Common myeloid progenitor, CD34-positive (primary cell): ENCODE measurements at places on chromosomes 3 and 15.
A peak's percentile ranks its signal among the peaks of the same experiment; 100 is the strongest.

GRCh38 chr15:93943586-93943985, 287.8 kb upstream of the MCTP2 start:
- DNase-seq: peak; percentile 31

- DNase-seq: no peak
Measured at GRCh38 chr15:68654786-68655560, 76.2 kb downstream of the CORO2B start.

- no peak for DNase-seq
Measured at GRCh38 chr3:62686503-62687294, 188.5 kb downstream of the CADPS start.

DNA sequence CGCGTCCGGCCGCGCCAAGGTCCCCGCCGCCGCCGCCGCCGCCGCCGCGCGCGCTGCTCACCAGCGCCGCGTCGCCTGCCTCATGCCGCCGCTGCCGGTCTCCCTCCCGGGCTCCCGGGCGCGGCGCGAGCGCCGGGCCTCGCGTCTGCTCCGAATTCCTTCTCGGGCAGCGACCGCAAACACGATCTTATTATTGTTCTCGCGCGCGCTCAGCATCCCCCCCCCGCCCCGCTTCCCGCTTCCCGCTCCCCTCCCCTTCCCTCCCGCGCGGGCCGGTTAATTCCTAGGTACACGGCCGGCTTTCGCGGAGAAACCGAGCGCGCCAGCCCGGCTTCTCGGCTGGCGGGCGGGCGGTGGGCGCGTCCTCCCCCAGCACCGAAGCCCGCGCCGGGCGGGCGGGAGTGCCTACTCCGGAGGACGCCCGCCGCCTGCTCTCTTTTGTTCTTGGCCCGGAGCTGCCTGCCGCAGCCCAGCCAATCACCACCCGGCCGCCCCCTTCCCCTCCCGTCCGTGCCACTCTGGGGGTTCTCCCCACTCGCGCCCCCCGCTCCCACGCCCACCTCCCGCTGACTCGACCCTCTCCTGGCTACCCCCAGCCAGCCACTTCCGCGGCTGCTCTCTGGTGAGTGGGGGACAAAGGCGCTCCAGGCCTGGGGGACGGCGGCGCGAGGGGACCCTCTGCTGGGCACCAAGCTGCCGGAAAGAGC, at the start of gene HDGFL3:
HDGFL3 (minus strand) TSS at position 164 of the 707 bp plus-strand sequence. CDS start 409 bp downstream, outside the sequence.
- peak; percentile 57 for DNase-seq

DNA sequence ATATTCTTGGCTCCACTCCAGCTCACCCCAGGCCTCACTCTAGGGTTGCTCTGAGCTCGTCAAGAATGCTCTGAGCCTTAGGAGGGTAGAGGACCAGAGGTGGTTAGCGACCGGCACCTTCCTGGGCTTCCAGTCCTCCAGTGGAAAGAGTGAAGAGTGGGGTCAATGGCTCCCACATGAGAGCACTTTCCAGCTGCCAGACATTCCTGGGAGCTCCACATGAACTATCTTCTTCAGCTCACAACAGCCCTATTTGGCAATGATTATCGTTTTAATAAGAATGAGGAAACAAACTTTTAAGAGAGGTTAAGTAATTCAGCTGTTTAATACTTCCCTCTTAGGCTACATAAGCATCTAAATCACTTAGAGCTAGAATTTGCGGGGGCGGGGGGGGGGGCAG, 139.3 kb downstream of the STT3B start:
- no peak for DNase-seq

DNA sequence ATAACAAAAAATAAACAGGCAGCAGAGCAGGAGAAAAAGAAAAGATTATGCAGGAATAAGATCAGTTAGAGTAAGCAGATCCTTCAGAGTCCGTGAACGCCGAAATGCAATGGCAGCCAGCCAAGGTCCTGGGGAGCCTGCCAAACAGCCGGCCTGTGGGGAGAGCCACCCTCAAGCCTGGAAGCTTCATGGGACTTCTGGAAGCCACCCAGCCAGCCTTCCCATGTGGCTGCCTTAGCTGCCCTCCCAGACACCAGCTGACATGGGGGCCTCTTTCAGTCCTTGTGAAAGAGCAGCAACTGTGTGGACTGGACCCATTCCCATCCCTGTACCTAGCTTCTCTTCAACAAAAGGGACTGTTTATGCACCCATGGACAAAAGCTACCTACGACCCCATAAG, 64.9 kb upstream of the RAD18 start:
- DNase-seq: no peak

DNA sequence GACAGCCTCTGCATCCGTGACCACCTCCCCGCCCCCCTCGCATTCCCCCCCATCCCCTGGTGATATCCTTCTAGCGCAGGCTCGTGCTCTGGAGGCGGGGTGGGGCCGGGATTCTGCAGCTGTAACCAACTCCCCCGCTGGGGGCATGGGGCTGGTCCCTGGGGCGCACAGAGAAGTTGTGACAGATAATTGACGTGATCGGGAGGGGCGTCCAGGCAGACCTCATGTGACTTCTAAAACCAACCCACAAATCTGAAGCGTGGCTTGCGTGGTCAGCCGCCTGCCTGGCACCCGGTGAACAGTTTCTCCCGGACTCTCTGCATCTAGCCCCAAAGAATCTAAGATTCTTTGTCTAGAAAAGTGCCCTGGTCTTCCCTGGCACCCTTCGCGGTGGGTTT, 100.6 kb upstream of the IGF1R start:
- peak; percentile 41 for DNase-seq

- no peak for DNase-seq
Measured at GRCh38 chr15:41690636-41691035, 30.4 kb downstream of the MGA start.

DNA sequence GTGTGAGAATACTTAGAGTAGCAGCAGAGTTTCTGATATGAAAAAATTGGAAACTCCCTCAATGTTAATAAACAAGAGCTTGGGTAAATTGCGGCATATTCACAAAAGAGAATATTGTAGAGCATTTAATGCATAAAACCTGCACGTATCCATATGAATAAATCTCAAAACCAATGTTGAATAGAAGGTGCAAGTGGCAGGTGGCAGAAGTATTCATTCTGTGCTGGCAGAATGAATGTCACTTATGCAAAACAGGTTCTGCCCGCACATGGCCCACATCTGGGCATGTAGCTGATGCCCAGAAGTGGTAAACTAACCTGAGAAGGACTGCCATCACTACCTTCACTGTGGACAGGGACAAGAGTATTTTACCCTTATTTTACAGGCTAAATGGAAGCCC, 14.1 kb upstream of the PRSS50 start:
- DNase-seq: no peak

GRCh38 chr15:90959894-90960293, 5.2 kb downstream of the RCCD1 start:
- no peak for DNase-seq

DNA sequence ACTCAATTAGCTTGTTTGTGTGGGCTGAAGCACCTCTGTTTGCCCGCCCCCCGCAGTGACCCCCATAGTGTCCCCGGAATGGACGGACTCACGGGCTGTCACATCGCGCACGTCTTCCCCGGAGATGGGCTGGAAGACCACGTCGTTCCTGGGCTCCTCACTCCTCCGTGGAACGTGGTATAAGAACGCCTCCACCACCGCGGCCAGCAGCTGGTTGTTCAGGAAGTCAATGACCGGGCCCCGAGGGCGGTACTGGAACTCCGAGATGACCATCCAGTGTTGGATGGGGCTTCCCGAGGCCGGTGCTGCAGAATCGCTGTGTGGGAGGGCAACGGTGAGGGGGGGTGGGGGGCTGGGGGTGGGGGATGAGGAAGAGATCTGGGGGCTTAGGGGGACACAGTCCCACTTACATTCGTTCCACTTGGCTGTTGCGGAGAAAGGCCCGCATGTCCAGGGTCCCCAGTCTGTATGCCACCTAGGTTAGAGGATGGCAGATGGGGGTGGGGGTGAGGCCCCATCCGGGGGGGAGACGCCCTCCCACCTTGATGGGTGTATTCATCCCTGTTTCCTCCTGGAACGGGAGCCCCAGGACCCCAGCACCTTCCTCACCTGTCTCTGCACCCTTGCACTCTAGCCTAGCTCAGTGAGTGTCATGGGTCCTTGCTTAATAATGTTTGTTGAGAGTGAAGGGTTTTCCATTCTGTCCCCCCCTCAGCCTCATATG, 30.2 kb downstream of the MUC20 start:
- no peak for DNase-seq

DNA sequence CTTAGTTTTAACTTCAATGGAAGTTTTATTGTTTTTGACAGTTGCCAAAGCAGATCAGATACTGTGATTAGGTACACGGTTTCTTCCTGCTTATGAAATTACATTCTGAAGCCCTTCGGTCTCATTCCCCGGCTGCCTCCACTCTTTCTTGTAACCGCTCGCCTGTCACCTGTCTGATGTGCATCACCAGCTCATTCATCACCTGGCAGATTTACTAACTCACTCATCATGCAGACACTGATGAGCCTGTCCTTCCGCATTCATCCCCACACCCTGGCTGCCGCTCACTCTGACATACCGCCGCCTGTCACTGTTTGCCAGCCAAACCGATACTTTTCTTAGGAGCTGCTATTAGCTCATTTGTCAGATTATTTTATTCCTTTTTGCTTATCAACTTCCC, 82.8 kb upstream of the NSMCE3 start:
- no peak for DNase-seq

- DNase-seq: no peak
Measured at GRCh38 chr3:147119989-147120388, 286.4 kb downstream of the ZIC4 start.

- DNase-seq: peak; percentile 100
Measured at GRCh38 chr3:15601399-15602145, at the start of the genes BTD and HACL1. Gene BTD (plus strand): TSS chr3:15601745. CDS start chr3:15635440, 33,695 bp downstream. Gene HACL1 (minus strand): TSS chr3:15601569. CDS start chr3:15601463, 106 bp downstream.

DNA sequence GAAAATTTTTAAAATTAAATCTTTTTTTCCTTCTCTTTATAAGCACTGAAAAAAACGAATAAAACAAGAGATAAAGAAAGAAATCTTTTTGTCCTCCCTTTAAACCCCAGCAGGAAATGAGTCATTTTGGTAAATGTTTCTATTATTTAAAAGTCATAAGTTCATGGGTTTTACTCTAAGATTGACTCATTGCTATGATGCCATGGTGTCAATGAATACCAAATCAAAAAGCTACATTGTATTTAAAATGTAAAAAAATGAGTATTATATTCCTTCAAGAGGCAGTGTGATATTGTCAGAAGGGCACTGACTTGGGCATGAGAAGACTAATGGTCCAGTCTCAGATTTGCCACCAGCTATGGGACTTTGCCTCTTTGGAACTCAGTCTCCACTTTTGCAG, 303.4 kb upstream of the DNAJC19 start:
- no peak for DNase-seq

DNA sequence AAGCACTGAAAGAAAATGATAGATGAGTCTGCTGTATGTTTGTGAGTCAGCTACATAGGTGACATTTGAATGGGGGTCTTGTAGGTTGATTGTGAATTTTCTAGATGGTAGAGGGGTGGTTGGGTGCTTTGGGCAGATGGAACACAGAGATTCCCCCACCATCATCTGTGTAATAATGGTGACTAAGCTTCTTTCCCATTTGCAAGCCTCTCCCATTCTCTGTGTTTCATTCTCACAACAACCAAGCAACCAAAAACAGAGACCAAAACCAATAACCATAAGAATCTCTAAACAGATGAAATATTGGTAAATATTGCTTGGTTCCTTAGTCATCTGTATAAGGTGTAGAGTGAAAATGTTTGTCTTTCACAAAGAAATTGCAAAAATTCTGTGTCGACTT, 17.8 kb upstream of the UTS2B start:
- no peak for DNase-seq

DNA sequence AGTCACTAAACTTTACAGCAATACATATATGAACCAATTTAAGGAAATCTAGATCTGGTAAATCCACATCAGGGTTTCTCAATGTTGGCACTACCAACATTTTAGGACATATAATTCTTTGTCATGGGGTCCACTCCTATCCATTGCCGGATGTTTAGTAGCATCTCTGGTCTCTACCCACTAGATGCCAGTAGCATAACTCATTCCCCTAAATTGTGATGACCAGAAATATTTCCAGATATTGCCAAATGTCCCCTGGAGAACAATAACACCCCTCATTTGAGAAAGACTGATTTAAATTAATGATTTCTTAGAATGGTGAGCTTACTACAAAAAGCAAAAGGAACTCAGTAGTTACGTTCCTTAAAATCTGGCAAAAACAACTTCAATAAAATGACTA, 23.1 kb upstream of the ANKRD28 start:
- no peak for DNase-seq

DNA sequence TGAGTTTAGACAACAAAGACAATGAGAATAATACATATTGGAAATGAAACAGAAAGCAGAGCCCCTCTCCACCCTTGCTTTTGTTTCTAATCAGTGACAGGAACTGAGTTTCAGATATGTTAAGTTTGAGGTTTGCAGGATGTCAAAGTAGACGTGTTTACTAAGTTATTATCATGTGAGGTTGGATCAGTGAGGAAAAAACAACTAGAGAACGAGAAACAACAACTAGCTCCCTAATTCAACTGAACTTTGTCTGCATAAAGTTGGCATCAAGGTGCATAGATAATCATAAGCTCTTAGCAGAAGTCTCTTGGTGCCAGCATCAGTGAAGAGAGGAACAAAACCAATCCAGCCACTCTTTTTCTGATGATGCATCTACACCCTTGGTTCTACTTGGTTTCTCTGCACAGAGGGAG, 491.1 kb upstream of the NR2F2 start:
- DNase-seq: peak; percentile 19

- DNase-seq: no peak
Measured at GRCh38 chr15:69909719-69910444, 187.8 kb downstream of the TLE3 start.

GRCh38 chr3:174219738-174220137, 639.4 kb upstream of the NAALADL2 start:
- DNase-seq: no peak

- DNase-seq: no peak
Measured at GRCh38 chr3:155889212-155889611, 18.8 kb downstream of the GMPS start.

GRCh38 chr15:65369651-65370050, 8.2 kb downstream of the IGDCC3 start:
- DNase-seq: no peak

DNA sequence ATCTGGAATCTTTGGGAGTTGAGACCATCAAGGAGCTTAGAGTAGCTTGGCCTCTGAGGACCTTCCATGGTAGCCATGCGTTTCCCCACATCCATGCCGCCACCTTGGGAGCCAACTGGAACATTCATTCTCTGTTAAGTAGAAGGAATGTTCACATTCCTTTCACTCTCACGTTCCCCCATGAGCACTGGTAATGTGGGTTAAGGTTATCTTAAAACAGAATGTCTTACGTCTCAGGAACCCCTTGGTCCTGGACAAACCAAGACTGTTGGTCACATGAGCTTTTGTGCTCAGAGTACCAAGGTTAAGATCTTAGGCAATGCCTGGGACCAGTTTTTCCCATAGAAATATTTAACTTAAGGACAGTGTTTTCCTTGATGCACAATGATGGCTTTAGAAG, 211.7 kb upstream of the UBE2E1 start:
- DNase-seq: no peak

- DNase-seq: no peak
Measured at GRCh38 chr15:54250326-54250725, 272.1 kb downstream of the UNC13C start.

- no peak for DNase-seq
Measured at GRCh38 chr3:151775314-151776258, 38.3 kb upstream of the AADAC start.

- DNase-seq: no peak
Measured at GRCh38 chr3:27573780-27574437, 89.7 kb upstream of the SLC4A7 start.

- DNase-seq: peak; percentile 26
Measured at GRCh38 chr3:43194490-43195114, 88.7 kb upstream of the POMGNT2 start.
